Hepatocyte (in vitro differentiated cells): ENCODE measurements at places on chromosomes 3 and 15. TPM values are rescaled to one million over a fixed set of nuclear protein-coding genes. Genes with fewer than 3 reads are reported as not detected.

GHSR gene
- polyA plus RNA-seq, result not detected in 2 replicates

ZNF662 gene
- not detected in 2 replicates for polyA plus RNA-seq

PLCB2 gene
- polyA plus RNA-seq, result 4.4 and 4.9 TPM in 2 replicates

ISLR gene
- 27.8 and 32.0 TPM in 2 replicates for polyA plus RNA-seq

SEMA3B gene
- polyA plus RNA-seq, result 104 and 135 TPM in 2 replicates

GATA2 gene
- polyA plus RNA-seq, result 2.4 and 3.5 TPM in 2 replicates

PPARG gene
- 25.1 and 25.3 TPM in 2 replicates for polyA plus RNA-seq

EPB42 gene
- polyA plus RNA-seq, result 0.47 and 0.57 TPM in 2 replicates

BMF gene
- 13.8 and 15.9 TPM in 2 replicates for polyA plus RNA-seq
